ENCODE measurements at places on chromosomes 6 and 20.

DNA sequence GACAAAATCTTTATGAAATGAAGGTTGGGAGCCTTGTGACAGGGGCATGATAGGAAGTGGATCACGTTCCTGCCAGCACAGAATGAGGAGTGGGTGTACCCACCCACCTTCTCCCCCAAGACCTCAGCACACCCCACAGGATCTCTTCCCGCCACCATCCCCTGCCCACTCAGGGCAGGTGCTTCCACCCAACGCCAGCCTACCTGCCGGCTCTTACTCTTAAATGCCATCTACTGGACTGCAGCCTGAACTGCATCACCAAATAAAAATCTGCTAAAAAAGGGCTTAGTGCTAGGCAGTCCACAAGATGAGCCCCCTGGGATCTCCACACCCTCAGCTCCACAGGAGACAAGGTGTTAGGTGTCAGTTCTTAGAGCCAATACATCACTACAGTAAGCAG is 20.6 kb downstream of the DTNBP1 start:
- no peak for DNase-seq

GRCh38 chr6:51099201-51099600 is 280.5 kb downstream of the TFAP2B start:
- no peak for DNase-seq

- DNase-seq, result no peak
These were observed 43.9 kb downstream of the PLCB1 start for GRCh38 chr20:8175741-8176675.

- DNase-seq, result no peak
These were observed 115.0 kb downstream of the OGFRL1 start for GRCh38 chr6:71403422-71404134.

GRCh38 chr6:122789182-122790027 is at the start of gene SMPDL3A:
SMPDL3A (plus strand) TSS chr6:122789258; CDS start chr6:122789347, 89 bp downstream.
- peak; percentile 80 for DNase-seq

DNA sequence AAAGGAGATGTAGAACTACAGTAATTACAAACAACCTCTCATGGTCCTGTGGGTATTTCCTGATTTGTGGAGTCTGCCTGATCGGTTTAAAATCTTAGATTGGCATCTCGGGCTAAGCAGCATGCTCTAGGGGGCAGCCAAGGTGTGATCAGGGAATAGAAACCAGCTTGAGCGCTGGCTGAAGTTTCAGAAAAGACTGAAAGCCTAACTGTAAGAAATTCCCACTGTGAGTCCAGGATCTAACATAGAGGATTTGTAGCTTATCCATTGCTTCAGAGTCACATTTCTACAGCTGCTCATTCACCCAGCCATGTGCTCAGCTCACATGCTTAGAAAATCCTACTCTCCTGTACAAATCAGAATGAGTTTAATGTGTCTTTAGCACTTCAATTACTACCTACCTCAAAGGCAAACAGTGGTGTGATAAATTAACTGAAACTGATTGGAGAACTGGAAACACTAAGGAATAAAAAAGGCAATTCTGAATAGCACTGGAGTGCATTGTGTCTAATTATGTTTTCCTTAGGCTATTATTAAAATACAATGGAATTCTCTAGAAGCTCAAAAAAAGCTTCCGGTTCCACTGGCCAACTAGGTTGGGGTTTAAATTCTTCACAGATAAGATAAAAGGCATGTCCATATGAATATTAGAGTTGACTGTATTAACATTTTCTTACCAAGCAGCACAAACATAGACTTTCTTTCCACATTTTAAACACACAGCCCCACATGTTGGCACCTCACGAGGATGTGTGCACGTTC is 73.8 kb upstream of the MPC1 start:
- no peak for DNase-seq

DNA sequence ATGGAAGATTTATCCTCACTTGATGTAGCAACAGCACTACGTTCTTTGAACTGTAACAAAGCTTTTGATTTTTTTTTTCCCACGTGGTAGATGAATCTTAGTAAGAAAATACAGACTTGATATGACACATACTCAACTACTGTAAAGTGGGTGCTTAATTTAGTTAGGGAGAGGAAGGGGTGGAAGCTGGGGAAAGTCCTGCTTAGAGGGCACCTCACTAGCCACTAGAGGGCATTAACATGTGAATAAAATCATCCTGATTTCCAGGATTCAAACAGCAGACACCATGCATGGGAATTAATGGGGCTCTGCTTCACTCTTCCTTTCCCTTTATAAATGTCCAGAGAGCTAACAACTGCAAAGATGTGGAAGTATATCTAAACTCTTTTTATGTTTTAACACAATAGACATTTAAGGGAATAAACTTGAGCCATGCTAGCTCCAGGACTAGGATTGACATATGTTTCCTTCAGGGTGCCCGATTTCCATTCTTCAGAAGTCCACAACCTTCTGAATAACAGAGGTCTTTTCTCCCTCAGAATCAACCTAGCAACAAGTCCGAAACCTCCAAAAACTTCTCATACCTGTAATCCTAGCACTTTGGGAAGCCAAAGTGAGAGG is 250.1 kb downstream of the ATXN1 start:
- DNase-seq, result peak; percentile 29

GRCh38 chr6:25833136-25833535 is 1.3 kb upstream of the SLC17A1 start:
- DNase-seq, result no peak

DNA sequence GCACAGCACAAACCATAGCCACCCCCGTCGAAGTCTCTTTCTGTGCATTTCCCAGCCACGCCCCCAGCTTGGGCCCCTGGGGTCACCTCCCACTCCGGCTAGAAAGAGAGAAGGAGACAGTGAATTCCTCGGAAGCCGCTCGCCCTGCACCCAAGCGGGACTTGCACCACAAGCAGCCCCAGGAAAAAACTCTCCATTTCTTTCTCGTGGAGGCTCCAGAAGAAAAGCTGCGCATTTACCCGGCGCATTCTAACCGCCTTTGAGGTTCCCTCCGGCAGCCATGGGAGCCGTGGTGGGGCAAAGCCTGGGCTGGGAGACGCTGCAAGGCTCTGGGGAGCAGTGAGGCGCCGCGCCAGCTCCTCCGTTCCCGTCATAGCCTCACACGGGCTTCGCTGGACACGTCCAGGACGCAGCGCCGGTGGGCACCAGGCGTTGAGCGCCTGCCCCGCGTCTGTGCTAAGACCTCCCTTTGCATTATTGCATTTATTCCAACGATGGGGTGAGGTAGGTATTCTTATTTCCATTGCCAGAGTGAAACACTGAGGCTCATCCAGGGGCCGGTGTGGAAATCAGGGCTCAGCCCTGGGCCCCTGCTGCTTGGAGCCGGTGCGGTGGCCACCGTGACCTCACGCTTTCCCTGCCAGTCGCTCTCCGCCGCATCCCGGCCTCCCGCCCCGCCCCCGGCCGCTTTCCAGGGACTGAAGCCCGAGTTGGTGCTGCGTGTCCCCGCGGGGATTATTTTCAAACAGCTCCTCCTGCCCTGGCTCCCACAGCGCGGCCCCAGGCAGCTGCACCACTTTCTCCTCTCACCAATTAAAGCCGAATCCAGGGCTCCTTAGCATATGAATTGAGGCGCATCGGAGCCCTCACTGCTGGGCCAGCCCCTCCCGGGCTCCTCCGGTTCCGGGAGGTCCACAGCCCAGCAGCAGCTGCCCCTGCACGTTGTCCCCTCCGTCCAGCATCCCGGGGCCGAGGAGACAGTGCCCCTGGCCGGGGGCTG is 148.3 kb upstream of the AFDN start:
- DNase-seq, result no peak

GRCh38 chr6:98041056-98041455 is 758.0 kb upstream of the MMS22L start:
- no peak for DNase-seq

GRCh38 chr20:17281478-17281877 is 54.6 kb downstream of the PCSK2 start:
- no peak for DNase-seq

DNA sequence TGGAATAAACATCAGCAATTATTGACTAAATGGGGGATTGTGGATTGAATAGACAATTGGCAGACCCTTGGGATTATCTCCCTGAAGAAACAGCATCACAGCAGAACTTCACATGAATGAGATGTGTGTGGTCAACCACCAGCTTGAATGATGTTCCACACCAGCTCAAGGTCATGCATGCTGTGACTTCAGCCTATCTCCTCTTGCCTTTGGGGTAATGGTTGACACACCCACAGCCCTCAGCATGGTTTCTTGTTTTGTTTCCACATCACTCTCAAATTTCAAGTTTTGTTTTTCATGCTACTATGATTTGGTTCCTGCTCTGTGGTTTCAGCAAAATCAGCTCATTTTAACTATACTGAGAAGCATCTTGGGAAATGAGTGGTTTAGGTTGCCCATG is 94.3 kb downstream of the PAK5 start:
- DNase-seq, result no peak

DNA sequence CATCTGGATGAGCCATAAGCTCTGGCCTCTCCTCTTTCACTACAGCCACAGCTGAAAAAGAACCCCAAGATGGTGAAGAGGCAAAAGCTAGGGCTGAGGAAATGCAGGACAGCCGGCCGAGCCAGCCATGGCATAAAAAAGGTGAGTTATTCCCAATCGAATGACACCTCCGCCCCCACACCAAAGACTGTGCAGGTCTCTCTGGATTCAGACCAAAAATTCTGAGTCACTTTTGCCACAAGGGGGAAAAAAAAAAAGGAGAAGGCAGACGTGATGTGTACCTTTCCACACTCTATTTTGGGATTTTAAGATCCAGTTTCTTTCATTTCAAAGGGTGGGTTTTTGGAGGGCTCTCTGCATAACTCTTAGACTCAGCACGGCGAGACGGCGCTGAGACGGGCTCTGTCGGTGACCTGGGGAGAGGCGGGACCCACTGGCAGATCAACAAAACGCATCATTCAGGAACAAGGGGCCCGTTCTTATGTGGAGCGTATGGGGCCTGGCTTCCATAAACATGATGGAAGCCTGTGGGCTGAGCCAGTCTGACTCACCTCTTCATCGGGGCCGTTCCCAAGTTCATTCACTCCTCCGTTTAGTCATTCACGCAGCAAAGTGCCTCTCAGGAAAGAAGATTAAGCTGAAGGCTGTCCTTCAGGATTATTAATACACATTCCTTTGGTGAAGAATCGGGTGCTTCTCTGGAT is 54.8 kb downstream of the NFATC2 start:
- DNase-seq, result peak; percentile 55

DNA sequence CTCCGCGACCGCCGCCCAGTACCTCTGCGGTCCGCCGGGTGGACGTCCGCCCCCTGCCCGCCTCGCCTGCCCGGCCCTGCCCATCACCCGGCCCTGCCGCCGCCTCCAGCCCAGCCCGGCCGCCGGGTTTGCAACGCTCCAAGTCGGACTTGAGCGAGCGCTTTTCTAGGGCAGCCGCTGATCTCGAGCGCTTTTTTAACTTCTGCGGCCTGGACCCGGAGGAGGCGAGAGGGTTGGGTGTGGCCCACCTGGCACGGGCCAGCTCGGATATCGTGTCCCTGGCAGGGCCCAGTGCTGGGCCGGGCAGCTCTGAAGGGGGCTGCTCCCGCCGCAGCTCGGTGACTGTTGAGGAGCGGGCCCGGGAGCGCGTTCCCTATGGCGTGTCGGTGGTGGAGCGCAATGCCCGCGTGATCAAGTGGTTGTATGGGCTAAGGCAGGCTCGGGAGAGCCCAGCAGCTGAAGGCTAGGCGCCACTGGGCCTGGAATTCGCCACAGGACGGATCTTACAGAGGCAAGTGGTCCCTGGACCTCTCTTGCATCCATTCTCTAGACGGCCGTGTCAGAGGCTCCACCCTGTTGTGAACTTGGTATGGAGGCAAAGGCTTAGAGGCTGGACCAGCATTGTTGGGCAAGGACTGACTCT is 11.8 kb downstream of the FAM110A start:
- no peak for DNase-seq

All from HFFc6 (cell line).